ENCODE measurements at places on chromosomes 2 and 18.

DNA sequence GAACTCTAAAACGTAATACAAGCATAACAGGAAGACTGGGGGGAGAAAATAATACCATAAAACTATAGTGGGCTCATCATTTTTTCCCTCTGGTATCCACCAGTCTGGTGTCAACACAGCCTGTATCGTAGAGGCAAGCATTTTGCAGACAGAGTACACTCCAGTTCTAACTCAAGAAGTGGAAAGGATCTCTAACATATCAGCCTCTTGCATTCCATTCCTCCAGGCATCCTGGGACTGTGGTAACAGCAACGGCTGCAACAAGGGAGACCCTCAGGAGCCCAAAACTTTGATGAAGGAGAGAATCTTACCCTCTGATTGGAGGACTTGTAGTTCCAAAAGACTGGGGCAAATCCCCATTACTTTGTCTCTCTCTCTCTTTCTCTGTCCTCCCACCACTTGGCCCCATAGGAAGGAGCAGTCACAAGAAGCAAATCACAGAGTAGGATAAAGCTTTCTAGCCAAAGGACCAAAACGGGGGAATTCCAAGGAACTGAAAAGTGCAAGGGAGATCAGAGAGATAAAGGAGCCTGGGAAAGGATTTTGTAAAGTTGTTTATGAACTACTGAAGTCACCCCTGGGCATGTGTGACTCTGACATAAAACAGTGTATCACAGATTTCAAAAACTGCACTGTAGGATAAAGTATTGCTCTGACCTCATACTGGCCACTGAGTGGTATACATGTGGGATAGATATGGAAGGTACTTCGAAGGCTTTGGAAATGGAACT lies 11.9 kb downstream of the FRZB start:
- no peak for DNase-seq

GRCh38 chr2:232477751-232478510 lies 9.7 kb downstream of the ECEL1 start:
- peak; percentile 26 for DNase-seq

DNA sequence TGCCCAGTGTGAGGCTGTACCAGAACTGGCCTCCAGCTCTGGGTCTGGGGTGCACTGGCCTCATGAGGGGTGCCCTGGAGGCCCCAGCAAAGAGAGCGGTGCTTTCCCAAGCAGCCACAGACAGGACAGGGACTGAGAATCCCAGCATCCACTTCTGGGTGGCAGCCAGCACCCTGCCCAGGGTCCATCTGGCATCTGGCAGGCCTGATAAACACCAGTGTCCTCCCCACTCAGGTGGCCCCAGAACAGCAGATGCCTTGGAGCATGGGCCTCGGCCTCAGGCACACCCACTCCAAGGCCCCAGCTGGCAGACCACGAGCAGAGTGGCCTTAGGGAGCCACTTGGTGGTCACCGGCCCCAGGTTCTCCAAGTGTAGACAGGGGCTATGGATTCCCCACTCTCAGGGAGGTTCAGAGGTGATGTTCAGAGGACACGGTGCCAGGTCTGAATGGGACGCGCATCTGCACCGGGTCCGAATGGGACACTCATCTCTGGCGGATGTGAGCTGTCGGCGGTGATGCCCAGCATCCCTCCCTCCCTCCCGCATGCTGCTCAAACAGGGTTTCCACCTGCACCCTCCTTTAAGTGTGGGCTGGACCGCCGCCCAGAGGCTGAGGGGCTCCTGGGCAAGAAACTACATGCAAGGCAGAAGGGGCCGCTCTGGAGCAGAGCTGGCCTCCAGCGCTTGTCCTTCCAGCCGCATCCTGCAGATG lies 82.2 kb upstream of the GPC1 start:
- DNase-seq, result no peak

DNA sequence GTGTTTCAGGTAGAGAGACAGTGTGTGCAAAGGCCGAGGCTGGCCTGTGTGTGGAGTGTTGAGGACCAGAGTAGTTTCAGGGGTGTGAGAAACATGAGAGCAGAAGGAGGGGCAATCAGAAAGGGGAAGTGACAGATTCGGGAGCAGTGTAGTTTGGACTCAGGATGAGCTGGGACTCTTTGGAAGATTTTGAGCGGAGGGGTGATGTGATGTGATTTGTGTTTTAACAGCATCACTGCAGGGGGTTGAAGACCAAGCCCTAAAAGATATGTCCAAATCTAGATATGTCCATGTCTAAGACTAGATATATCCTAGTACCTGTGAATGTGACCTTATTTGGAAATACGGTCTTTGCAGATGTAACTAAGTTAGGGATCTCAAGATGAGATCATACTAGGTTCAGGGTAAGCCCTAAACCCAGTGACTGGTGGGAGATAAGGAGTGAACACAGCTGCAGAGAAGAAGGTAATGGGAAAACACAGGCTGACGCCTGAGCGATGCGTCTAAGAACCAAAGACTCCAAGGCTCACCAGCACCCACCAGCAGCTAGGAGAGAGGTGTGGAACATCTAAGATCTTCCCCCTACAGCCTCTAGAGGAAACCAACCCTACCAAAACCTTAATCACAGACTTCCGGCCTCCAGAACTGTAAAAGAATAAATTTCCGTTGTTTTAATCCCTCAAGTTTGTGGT lies 38.5 kb upstream of the MYO3B start:
- DNase-seq, result no peak

- DNase-seq, result no peak
Observed at GRCh38 chr18:60417946-60418345, 45.4 kb upstream of the MC4R start.

DNA sequence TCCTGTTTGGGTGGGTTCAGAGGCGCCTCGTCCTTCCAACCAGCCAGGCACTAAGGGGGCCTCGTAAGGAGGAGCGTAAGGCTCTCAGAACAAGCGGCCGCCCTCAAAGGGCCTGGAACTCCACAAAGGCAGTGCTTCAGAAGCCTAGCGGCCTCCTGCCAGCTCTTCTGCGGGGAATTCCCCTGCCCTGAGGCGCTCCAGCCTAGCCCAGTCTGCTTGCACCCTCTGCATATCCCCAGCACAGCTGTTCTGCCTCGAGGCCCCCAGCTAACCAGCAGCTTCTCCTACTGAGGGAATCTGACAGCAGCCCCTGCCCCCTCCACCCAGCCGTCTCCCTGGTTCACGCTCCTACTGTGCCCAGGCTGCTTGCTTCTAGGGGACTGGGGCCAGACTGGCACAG lies 265.9 kb downstream of the TFCP2L1 start:
- no peak for DNase-seq

- no peak for DNase-seq
Observed at GRCh38 chr2:182301093-182301492, 125.7 kb downstream of the PDE1A start.

- no peak for DNase-seq
Observed at GRCh38 chr18:54202851-54203250, 21.6 kb downstream of the MBD2 start.

GRCh38 chr18:25262920-25263319 lies 89.0 kb downstream of the ZNF521 start:
- DNase-seq, result no peak

GRCh38 chr2:157809212-157809611 lies 66.9 kb downstream of the ACVR1 start:
- no peak for DNase-seq

Data from activated CD4-positive, CD25-positive, alpha-beta regulatory T cell treated with anti-CD3 and anti-CD28 coated beads, Interleukin-2, amount 50 U/mL, for 72 hours (primary cell).